Islet precursor cell (in vitro differentiated cells): ENCODE measurements at places on chromosomes 13 and 19.

DNA sequence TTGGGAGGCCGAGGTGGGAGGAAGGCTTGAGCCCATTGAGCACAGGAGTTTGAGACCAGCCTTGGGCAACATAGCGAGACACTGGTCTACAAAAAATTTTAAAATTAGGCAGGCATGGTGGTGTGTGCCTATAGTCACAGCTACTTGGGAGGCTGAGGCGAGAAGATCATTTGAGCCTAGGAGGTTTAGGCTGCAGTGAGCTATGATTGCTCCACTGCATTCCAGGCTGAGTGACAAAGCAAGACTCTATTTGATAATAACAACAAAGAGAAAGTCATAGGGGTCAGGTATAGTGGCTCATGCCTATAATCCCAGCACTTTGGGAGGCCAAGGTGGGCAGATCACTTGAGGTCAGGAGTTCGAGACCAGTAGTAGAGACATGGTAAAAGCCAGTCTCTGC lies 4.6 kb upstream of the SLC44A2 start:
- no peak for DNase-seq

- DNase-seq: no peak
Measured at GRCh38 chr13:87666831-87667230, 4.3 kb upstream of the SLITRK5 start.

DNA sequence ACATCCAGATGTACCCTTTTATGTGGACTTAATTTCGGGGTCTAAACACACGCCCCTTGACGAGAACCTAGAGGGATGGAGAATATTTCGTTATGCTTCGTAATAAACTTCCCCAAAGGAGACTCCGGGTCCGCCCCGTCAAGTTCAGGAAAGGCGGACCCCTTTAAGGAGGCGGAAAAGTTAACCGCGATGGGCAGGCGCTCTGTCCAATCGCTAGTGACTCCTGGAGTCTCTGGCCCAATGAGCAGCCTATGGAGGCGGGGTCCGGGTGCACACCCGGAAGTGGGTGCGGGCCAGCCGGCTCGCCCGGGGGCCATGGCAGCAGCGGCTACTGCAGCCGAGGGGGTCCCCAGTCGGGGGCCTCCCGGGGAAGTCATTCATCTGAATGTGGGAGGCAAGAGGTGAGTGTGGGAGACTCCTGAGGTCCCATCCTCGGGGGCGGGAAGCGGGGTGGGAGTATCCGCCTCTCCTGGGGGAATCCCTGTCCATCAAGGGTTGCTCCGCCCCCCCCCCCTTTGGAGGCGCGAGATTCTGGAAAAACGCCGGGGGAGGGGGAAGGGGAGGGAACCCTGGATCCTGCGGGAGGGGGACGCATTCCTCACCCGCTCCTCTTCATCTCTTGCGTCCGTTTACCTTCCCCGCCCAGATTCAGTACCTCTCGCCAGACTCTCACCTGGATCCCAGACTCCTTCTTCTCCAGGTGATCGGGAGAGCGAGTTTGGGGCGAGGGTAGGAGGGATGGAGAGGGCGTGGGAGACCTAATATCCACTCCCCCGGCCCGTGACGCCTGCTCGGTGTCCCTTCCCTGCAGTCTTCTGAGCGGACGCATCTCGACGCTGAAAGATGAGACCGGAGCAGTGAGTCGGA lies at the start of gene SHKBP1:
TSS of gene SHKBP1 (plus strand) at position 289 of the 867 bp plus-strand sequence. CDS start at position 316, 27 bp downstream.
- peak; percentile 97 for DNase-seq

DNA sequence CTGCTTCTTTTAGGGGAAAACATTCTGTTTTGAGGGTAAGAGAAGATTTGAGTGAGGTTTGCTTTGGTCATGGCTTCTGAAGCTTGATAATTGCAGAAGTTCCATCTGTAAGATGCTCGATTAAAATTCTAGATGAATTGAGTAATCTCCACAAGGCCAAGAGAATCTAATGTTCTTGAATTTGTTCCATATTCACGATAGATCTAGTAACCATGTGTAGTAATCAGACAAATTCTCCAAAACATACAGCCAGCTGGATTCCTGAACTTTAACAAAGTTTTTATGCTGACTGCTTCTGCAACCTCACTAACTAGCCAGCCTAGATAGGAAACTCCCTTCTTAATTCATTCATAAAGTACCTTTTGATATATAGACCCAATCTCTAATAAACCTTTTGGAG lies 92.7 kb downstream of the COL4A2 start:
- DNase-seq: no peak

DNA sequence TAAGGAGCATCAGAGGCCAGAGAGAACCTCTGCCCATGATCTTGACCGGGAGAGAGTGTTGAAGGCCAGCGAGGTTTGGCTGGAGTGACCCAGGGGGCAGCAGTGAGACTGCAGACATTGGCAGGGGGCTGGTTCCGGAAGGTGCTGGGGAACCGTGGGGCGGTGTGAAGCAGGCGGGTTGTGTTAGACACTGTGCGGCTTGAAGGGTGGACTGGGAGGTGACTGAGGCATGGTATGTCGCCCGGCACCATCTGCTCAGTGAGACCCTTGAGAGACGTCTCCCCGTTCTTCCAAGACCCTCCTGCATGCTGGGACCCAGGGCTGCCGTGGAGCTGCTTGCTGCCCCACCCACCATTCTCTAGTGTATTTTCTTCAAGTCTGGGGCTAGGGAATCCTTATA lies 24.6 kb downstream of the CARM1 start:
- peak; percentile 55 for DNase-seq

- peak; percentile 94 for DNase-seq
Measured at GRCh38 chr13:110409581-110409992, 102.5 kb downstream of the COL4A2 start.

DNA sequence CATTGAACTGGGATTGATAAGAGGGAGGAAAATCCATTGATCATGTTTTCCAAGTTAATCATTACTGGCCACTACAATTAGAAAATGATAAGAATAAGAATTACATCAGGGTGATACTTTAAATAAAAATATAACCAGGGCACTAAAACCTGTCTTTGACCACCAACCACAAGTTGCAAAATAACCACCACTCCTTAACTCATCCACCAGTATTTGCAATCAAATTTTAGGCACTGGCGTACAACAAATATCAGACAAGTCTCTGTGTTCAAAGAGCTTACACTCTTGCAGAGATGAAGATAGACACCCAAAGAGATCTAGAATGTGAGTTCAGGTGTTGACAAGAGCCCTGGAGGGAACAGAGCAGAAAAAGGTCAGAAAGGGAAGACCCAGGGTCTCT lies 514 bp downstream of the CEACAM3 start:
- no peak for DNase-seq

GRCh38 chr19:3862826-3863500 lies 5.9 kb downstream of the ZFR2 start:
- no peak for DNase-seq

DNA sequence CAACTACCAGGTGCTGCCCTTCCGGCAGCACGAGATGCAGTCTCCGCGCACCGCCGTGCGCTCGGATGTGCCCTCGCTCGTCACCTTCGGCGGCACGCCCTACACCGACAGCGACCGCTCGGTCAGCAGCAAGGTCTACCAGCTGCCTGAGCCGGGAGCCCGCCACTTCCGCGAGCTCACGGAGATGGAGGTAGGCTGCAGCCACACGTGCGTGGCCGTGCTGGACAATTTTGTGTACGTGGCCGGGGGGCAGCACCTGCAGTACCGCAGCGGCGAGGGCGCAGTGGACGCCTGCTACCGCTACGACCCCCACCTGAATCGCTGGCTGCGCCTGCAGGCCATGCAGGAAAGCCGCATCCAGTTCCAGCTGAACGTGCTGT lies 15.2 kb upstream of the CRTC1 start:
- DNase-seq: no peak

DNA sequence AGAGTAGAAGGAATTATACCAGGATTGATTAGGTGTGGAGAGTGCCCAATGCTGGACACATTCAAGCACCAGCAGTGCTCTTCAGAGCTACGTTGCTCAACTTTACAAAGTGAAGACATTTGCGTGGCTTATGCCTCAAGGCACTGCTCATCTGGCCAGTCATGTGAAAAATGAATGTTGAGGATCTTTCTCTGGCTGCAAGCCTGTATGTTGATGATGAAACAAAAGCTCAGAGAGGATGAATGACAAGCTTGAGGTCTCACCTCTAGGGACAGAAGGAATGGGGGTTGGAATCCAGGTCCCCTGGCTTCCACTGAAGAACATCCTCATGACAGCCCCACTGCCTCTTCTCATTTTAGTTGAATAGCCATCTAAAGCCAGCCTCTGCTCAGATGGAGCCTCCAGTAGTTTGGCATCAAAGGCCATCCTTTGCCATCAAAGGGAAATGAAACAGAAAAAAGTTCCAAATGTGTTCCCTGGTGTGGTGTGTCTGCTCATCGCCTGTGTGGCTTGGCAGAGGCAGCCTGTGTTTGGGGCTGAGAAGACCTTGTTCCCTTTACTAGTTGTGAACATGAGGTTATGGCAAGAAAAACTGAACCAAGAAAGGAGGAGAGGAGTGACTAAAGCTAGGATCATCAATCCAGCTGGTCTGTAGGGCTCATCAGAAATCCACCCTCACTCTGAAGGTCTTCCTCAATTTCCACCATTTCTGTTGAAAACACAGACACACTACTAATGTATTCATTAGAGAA lies 114.0 kb upstream of the KL start:
- DNase-seq: no peak

DNA sequence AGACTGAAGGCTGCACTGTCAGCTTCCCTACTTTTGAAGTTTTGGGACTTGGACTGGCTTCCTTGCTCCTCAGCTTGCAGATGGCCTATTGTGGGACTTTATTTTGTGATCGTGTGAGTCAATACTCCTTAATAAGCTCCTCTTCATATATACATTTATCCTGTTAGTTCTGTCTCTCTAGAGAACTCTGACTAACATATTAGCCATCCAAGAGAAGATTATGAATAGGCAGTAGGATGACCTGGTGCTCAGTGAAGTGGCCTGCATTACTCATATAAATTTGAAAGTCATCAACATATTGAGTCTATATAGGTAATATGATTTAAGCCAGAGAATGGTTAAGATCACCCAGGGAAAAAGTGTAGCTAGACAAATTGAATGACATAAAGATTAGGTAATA lies 136.3 kb upstream of the UFM1 start:
- no peak for DNase-seq

DNA sequence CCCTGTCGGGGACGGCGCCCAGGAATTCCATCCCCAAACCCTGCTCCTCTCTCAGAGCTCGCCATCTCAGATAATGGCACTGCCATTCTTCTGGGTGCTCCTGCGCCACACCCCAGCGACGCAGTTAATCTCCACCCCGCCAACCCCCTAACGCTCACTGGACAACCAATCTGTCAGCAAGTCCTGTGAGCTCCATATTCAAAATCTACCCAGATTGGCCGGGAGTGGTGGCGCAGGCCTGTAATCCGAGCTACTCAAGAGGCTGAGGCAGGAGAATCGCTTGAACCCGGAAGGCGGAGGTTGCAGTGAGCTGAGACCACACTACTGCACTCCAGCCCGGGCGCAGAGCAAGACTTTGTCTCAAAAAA lies 18.6 kb downstream of the FCGBP start:
- DNase-seq: peak; percentile 31

DNA sequence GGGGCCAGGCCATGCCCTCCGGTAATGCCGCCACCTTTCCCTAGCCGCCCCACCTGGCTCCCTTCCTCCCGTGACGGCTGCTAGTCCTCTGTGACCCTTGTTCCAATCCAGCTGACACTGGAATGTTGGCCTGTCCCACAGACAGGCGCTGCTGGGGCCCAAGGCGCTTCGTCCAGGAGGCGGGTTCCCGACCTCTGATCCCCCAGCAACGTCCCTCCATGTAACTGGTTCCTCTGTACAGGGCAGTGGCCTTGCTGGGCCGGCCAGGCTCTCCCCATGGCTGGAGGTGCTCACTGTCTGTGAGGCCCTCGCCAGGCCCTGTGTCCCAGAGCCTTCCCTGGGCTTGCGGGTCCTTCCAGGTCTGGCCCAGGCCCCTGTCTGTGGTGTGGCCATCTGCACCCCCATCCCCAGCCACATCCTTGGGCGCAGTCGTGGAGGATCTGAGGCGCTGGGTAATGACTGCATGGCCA lies 6.8 kb upstream of the GRIN3B start:
- no peak for DNase-seq

DNA sequence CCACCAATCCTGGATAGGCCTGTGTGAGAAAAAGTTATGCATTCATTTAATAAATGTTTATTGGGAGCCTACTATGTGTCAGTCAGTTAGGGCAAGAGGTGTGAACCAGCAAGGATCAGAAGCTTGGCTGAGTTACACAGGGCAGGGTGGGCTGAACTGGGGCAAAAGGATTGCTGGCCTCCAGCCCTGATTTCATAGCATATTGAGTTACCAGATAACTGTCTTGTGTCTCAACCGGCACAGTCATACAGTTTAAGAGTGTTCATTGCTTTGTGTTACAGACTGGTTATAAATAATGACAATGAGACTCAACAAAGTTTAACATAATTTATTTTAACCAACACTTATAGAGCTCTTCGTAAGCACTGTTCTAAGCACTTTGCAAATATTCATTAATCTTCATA lies 253.8 kb downstream of the DLEU7 start:
- no peak for DNase-seq

- peak; percentile 96 for DNase-seq
Measured at GRCh38 chr13:73090116-73090822, 31.5 kb downstream of the KLF5 start.

- no peak for DNase-seq
Measured at GRCh38 chr19:1651568-1652291, 685 bp downstream of the TCF3 start.

GRCh38 chr13:25059958-25060357 lies 36.0 kb upstream of the PABPC3 start:
- DNase-seq: no peak

GRCh38 chr19:17606590-17607185 lies 51.2 kb downstream of the COLGALT1 start:
- peak; percentile 62 for DNase-seq

DNA sequence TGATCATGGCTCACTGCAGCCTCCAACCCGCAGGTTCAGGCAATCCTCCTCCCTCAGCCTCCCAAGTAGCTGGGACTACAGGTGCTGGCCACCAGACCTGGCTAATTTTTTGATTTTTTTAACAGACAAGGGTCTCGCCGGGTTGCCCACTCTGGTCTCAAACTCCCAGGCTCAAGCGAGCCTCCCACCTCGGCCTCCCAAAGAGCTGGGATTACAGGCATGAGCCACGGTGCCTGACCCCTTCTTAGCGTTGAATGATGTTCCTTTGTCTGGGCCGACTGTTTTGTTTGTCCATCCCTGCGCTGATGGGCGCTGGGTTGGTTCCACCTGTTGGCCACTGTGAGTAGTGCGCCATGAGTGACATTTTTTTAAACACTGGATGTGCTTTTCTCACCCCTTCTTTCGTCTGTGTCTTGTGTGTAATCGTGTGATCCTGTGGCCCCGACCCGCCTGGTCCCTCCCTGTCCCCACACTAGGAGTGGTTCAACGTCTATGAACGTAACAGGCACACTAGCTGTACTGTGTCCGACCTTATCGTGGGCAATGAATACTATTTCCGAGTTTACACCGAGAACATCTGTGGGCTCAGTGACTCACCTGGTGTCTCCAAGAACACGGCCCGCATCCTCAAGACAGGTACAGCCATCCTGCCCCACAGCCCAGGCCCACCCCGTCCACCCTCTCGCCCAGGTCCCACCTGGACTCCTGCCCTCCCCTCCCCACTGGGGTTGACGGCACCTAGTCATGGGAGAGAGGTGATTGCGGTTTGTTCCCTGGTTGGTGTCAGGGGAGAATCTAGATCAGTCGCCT lies 15.0 kb upstream of the EMC10 start:
- DNase-seq: peak; percentile 80
